Stimulated activated CD4-positive, alpha-beta T cell treated with anti-CD3 and anti-CD28 coated beads, Interleukin-15, amount 100 ng/mL, for 1 hour (primary cell): ENCODE measurements at places on chromosomes 5 and 9.

DNA sequence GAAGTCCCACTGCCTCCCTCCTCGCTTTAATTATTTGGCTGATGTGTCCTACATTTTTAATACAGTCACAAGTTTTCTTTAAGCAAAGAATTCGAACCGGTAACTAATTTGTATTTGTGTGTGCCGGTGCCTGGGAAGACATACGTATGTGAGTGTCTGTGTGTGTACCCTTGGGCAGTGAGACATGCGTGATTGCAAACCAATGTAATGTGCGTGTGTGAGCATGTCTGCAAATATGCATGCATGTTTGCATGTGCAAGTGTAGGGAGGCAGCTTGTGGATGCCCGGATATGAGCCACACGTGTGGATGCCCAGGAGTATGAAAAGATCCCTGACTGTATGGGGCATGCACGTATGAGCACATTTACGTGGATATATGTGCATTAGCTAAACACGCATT lies 44.4 kb upstream of the NEK6 start:
- no peak for DNase-seq

GRCh38 chr5:103117471-103117991 lies 2.4 kb downstream of the GIN1 start:
- DNase-seq, result no peak

DNA sequence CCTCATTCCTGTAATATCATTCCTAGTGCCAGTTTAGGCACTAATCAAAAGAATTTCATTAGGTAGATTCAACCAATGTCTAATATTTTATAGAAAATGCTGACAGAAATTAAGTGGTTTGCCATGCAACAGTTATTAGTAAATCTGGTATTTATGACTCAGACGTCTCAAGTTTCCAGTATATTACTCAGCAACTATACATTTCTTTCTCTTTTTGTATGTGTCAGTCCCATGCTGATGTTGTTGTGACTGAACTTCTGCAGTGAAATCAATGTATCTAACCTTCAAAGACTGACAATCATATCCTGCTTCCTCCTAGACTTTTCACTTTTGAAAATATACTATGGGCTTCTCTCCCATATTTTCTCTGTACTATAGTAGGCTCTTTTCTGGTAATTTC lies 822.5 kb downstream of the NR2F1-AS1 start:
- no peak for DNase-seq

DNA sequence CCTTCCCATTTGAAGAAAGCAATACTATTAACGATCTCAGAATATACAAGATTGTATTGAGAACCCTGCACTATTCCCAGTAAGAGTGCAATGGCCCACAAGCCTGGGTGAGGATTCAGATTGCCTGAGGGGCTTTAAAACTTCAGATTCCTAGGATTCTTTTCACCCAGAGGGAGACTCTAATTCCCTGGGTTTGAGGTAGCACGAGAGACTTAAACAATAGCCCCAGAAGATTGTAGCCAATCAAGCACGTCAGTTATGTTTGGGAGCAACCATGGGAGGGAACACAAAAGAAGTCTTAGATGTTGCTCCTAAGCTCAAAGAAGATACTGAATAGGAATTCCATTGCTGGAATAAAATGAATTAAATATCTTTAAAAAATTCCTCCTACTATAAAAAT lies 17.9 kb downstream of the MRPS27 start:
- no peak for DNase-seq

DNA sequence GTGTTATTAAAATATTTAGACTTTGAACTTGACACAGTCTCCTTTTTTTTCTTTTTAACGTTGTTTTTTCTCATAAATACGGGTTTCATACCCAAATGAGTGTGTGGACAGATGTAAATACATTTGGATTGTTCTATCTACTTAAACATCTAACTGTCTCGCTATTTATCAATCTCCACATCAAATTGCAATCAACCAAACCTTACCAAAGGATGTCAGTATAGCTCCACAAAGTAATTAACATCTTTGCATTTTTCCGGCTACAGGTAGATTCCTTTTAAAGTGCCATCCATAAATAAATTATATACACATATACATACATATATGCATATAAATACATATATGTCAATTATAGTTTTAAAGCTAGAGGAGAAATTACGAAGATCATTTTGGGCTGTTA lies 705 bp upstream of the CDH10 start:
- no peak for DNase-seq

DNA sequence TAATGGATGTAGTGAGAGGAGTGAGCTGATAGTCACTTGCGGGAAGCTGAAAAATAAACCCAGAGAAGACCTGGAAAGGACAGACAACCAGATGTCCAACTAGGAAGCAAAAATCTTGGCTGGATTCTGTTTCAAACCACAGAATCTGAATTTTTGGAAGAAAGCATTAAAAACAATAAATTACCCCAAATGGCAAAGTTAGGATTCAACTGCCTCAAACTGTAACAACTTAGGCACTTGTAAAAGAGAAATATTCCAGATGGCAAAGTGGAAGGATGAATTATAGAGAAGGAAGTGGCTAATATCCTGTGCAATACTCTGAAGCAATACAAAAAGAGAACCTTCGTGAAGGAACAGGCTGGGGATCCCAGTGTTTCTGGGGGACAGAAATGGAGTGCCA lies 46.8 kb upstream of the SLIT3 start:
- no peak for DNase-seq

- DNase-seq, result no peak
Observed at GRCh38 chr9:85248514-85249312, 493.0 kb downstream of the AGTPBP1 start.

GRCh38 chr5:73652391-73652790 lies 26.4 kb downstream of the ARHGEF28 start:
- no peak for DNase-seq

- no peak for DNase-seq
Observed at GRCh38 chr5:1437876-1438559, 7.2 kb downstream of the SLC6A3 start.

GRCh38 chr9:131603711-131604439 lies 58.6 kb downstream of the PRRT1B start:
- DNase-seq, result no peak

- no peak for DNase-seq
Observed at GRCh38 chr9:130227833-130228232, 37.7 kb upstream of the HMCN2 start.

DNA sequence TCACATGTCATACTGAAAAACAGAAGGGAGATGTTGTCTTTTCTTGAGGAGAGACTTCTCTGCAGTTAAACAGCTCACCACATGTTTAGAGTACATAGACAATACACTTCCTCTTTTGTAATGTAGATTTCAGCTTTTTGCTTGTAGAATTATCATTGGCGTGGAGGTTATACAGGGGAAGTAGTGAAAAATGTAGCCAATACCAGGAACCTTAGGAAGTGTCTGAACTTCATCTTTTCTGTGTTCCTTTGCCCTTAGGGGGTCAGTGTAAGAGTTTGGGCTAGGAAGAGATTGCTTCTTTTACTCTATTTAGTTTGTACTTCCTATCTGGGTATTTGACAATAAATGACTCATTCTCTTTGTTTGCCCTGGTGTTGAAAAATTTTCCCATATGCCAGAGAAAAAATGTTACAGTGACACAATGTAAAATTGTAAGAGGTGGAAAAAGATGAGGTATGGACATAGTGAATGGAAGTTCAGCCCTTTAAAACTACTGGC lies 21.0 kb upstream of the CDKN2B start:
- DNase-seq, result no peak
